ENCODE measurements at places on chromosomes 16 and 17.

- no peak for DNase-seq
These were observed 94.0 kb downstream of the CACNG1 start for GRCh38 chr17:67138392-67138791.

GRCh38 chr16:30409125-30410060 lies 2.0 kb downstream of the ZNF771 start:
- DNase-seq, result peak; percentile 92

DNA sequence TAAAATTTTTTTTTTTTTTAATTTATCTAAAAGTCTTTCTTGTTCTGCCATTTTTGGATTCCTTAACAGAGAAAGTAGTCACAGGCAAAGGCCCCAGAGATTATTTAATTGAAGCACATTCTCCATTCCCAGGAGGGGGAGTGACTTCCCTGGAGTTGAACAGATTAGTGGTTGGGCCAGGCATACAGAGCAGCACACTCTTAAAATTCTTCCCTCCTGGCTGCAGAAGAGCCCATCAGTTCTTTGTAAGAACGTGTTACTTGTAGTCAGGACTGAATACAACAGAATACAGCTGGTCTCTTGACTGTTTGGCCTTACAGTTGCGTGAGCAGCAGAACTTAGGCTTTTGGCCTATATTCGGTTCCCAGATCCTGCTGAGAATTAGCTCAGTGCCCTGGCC lies 1.8 kb downstream of the ALKBH5 start:
- DNase-seq, result no peak

DNA sequence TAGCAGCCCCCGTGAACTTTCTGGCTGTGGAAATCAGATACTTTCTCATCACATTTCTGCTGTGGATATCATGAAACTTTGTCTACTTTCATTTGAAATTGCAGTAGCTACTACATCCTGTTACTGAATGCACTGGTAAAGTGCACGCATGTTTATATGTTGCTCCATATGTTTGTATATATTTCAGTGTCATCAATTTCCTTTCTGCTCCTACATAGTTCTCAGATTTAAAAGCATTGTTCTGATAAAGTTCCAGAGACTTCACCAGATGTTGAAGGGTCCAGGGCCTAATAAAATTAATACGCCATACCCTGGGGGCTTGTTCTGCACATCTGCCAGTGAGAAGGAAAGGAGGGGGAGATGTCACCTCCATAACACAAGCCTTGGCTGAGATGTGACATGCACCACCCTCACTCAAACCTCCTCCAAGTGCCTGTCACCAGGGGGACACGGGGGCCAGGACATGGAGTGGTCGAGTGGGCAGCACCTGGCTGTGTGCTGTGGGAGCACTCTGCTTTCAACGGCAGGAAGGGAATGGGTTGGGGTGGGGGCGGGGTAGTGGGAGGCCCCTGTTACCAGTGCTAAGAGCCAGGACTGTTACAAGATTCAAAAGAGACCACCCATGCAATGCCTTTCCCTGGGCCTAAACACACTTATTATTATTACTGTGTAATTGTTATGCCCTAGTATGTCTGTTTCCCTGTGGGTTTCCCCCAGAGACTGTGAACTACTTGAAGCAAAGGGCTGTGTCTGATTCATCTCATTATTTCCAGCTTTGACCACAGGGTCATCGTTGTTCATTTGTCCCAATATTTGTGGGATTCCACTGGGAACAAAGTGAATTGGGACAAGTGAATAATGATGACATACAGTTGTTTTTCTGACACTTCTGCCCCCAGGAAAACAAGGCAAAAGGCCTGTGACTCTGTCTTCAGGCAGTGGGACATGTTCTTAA lies 193.4 kb downstream of the FOXL1 start:
- no peak for DNase-seq

- DNase-seq, result no peak
These were observed at the start of gene CCL13 for GRCh38 chr17:34356194-34356593. TSS of gene CCL13 (plus strand) at chr17:34356480. CDS start at chr17:34356527, 47 bp downstream.

DNA sequence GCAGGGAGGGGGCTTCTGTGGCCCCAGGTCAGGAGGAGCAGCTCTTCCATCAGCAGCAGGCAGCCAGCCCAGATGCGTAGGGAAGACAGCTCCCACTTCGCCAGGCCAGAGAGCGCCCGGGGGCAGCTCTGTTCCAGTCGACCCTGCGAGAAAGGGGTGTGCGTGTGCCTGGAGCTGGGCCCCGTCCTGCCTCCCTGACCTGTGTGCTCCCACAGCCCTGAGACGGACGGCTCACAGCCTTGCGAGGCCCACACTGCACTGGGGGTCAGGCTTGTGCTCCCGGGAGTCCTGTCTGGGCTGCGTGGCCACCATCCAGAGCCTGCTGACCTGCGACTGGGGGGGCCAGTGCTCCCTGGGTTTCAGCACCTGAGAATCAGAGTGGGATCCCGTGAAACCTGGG lies 469 bp upstream of the MSLN start:
- DNase-seq, result no peak

DNA sequence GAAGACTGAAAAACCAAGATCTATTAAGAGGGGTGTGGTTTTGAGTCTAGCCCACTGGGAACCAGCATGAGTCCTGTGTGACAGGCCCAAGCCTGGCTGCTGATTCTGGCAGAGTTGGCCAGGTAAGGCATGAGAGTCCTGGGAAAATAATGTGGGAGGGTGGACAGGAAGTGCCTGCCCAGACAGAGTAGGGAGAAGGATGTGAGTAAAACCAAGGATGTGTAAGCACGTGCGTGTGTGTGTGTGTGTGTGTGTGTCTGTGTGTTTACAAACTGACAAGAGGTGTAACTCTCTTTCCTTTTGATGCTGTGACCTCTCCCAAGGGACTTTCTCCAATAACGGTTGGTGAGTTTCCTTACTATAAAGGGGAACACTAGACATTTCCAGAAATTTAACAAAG lies 15.6 kb upstream of the TEX2 start:
- no peak for DNase-seq

DNA sequence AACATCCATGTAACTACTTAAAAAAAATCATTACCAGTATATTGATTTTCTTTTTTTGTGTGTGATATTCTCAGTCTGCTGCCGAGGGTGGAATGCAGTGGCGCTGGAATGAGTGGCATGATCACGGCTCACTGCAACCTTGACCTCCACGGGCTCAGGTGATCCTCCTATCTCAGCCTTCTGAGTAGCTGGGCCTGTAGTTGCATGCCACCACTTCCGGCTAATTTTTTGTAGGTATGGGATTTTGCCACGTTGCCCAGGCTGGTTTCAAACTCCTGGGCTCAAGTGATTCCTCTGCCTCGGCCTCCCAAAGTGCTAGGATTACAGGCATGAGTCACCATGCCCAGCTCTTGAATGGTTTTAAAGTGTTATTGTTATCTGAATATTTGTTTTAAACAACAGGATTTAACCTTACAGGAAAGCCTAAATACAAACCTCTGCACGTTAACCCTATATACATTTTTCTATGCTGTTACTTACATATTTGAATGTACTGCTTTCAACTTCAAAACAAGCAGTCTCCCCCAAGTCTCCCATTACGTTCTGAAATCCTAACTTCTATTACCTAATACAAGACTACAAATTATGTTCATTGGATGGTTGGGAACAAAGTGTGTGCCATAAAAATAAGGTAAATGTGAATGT lies 61.7 kb downstream of the KPNA2 start:
- no peak for DNase-seq

GRCh38 chr16:23498863-23499262 lies 11.4 kb downstream of the GGA2 start:
- no peak for DNase-seq

DNA sequence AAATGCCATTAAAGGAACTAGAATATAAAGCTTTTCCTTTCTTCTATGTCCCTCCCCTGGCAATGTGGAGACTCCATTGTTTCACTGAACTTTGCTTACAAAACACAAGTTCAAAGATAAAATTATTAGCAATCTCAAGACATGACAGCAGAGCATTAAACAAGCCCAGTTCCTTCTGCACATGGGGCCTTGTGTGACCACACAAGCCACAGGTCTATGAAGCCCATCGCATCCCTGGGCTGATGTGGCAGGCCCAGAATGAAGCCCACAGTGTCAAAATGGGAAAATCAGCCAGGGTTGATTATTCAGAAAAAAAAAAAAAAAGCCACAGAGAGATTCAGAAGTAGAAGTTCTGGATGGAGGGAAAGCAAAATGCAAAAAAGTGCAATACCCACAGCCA lies 12.9 kb upstream of the SLC39A11 start:
- no peak for DNase-seq

Data from stimulated activated CD4-positive, alpha-beta T cell treated with anti-CD3 and anti-CD28 coated beads, Interleukin-2, amount 100 ng/mL, for 48 hours (primary cell).